Stimulated activated CD4-positive, alpha-beta T cell treated with anti-CD3 and anti-CD28 coated beads, Interleukin-4, amount 100 ng/mL, for 1 hour (primary cell): ENCODE measurements at places on chromosomes 1 and 21.

GRCh38 chr1:3803905-3804626, 7.8 kb upstream of the LRRC47 start:
- DNase-seq = no peak

- no peak for DNase-seq
Observed at GRCh38 chr1:195941314-195941713, 666.9 kb downstream of the KCNT2 start.

- no peak for DNase-seq
Observed at GRCh38 chr1:42955311-42956063, 3.2 kb downstream of the SLC2A1 start.

DNA sequence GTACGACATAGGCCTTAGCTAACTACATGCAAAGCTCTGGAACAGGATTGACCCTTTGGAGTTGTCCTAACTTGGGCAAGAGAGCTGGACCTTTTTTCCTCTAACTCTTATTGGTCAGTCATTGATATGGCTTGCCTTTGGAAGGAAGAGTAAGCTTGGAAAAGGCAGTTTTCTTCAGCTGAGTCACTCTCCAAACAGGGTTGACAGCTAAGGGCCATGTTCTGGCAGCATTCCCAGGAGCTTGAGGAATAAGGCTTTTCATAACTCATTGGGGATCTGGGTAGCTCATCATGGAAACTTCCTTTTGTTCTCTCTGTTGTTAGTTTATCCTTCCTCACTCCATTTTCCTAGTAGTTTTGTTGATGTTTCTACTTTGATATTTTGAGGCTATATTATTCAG, 14.5 kb upstream of the ERRFI1 start:
- DNase-seq = no peak

DNA sequence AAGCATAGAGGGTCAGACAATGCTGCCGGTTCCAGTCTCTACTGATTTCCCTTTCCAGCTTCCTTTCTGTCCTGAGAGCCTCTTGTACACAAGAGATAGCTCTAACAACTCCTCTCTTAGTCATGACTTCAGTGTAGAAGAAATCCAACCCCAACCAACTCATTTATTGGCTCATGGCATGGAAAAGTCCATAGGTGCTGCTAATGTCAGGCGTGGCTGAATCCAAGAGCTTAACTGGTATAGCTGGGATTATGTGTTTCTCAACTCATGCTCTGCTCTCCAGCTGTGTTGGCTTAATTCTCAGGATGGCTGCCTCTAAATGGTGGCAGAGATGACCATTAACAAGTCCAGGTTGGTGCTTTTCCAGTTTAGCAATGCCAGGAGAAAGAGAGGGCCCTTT, 12.4 kb upstream of the THRAP3 start:
- no peak for DNase-seq

- DNase-seq = no peak
Observed at GRCh38 chr1:62912028-62912638, 128.2 kb downstream of the ATG4C start.

DNA sequence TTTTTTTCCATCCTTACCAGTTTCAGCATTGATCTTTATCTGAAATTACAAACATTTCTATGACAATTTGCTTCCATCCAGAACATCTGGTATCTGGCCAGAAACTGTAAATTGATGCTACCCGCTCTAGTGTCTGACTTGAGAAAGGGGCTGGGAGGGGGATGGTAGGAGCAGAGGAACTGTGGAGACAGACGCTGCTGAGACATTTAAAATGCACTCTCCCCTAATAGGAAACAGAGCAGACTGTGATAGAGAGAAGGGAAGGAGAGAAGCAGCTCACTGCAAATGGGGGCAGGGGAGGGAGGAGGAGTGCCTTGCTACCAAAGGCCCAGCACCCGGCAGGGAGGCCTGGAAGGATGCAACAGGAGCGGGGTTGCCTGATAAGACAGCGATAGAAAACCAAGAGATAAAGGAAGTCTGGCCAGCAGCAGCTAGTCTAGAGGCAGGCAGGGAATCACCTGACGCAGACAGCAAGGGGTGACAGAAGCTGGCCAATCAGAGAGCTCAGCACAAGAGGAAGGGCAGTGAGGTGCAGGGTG, 195.5 kb upstream of the NFIA start:
- no peak for DNase-seq

DNA sequence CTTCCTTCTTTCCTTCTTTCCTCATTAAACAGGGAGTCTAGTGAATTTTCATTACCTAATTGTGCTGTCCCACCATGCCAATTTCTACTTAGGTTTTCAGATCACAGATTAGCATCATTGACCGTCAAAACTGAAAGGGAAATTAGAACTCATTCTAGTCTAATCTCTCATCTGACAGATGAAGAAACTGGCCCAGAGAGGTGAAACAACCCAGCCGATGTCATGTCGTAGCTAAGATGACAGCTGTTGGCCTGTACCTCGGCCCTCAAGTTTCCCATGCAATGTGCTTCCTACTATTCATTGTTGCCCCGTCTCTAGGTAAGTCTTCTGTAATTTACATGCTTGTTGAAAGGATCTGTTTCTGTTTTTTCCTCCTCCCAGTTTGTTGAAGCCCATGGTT, 128.2 kb upstream of the KIAA0040 start:
- DNase-seq = no peak

DNA sequence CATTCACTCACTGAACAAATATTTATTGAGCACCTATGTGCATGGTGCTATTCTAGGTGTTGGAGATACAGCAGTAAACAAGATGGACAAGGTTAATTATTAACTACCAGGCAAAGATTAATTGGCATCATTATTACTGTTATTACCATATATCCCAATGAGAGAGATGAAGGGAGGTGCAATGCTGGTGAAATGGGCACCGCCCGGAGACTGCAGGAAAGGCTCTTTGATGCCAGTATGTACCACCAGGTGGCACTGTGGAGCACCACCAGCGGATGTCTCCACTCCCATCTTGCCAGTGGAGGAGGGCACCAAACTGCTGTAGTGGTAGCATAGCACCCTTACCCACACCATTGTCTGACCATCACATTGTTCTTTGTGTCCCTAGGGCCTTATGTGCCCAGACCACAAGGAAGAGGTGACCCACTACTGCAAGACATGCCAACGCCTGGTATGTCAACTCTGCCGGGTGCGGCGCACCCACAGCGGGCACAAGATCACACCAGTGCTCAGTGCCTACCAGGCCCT, 3.0 kb downstream of the TRIM46 start:
- DNase-seq = peak; percentile 86

GRCh38 chr1:65505547-65506300, 85.3 kb downstream of the LEPR start:
- no peak for DNase-seq

DNA sequence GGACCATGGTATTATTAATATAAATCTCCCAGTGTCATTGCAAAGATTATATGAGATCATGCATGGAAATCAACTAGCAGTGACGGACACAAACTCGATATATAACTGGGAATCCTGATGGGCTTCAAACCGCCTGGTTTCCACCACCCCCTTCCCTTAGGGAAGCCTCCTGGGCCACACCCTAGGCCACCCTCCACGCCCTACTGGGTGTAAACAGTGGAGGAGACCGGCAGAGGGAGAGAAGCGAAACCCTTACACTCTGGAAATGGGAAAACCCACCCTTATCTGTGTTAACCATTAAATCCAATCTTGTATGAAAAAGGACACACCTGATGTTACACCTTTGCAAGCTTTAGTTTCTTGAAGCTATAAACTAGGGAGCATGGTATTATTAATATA, 595 bp upstream of the ZNHIT6 start:
- DNase-seq = no peak

- DNase-seq = no peak
Observed at GRCh38 chr1:207259391-207259790, 62.1 kb upstream of the CD55 start.

DNA sequence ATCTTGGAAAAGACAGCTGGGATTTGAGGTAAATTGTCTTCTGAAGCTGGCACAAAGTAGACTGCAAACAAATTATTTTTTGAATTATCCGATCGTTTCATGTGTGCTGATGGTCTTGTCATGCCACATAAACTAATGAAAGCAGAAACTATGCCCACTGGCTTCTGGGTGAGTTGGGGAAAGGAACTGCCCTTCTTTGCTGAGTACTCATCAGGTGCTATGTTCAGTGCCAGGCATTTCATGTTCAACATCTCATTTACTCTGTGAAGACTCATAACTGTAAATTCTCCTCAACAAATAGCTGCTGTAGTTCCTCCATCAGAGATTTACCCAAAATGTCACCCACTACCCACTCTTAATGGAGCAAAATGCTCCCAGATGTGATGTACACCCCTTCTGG, 1.2 kb downstream of the TRIT1 start:
- no peak for DNase-seq

DNA sequence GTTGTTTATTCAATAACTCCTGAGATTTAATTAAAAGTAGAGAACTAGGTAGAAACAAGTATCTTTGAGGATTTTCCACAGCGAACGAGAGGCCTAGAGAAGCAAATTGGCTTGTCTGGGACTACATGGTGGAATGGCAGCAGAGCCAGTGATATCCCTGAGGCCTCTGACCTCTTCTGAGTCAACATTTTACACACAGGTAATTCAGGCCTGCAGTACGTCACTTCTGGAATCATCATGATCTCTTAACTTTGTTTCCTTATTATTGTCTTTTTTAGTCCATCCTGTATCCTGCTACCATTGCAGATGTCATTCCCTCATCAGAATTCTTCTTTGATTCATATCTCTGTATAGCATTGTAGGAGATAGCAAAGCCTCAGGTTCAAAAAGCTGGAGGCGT, 9.9 kb downstream of the SPRTN start:
- DNase-seq = no peak

DNA sequence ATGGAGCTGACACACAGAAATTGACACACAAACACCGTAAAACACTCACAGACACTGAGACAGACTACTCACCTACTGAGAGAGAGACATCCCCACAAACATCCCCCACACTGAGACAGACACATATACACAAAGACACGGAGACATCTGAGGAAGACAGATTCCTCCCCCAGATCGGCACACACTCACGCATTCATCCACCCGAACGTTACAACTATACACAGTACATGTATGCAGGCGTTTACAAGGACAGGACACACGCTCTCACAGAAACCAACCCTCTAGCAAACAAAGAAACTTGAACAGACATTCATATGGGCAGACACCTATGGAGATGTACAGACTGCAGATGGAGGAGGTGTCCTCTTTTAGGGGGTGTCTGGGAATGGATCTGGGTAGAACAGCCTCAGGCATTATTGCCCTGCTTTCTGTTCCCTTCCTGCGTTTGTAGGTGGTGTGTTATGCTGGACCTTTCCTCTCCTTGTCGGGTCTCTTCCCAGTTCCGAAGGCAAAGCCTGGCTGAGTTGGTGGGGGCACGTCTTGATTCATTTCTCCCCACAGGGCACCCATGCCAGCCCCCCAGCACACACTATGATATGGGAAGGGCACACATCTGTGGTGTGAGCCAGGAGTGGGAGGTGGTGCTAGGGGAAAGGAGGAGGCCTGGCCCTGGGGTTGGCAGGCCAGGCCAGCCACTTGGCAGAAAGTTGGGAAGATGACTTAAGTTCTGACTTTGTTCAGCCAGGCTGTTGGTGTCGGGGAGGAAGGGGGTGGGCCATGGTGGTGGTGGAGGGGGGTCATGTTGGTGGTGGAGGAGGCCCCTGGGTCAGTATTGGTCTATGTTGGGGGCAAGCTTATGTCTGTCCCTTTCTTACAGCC, 1.5 kb downstream of the KIRREL1 start:
- DNase-seq = no peak

DNA sequence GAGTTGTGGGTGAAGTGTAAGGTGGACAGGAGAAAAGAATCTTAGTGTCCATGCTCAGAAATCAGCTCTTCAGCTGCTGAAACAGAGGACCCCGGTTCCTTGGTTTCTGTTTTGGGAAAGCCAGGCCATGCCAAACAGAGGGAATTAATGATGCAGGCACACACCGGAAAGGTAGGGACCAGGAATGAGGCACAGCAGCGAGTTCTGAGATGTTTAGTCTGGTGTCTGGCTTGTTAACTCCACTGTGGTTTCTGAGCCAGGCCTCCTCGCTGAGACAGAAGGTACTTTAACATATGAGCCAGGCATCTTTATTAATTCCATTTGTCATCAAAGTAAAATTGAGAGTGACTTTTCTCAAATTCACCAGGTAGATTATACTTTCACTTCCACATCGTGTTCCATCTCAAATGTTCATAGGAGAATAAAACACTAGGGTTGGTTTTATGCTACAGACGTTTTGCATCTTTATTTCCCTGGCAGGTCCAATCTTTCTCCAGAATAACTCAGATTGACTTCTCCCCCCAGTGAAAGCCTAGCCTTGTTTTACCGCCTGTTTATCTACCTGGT, 23.5 kb downstream of the LRRC8D start:
- DNase-seq = peak; percentile 51
